HCT116 (cell line): ENCODE measurements at places on chromosomes 3 and 15.

DNA sequence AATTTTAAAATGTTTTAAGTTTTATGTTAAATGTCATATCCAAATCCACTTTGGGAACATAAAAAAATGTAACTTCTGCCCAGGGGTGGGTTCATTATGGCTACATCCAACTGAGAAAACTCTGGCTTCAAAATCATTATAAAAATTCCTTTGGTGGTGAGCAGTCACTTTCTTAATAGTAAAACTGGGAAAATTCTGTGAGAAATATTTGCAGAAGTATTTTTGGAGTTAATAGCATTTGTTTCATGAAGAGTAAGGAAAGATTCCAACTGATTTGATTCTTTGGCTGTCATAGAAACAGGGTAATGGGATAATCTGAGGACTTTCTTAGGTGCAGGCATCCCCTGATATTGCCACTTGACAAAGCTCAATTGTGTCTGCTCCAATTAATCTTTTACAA is 38.8 kb downstream of the CPA3 start:
- H3K27me3 ChIP-seq, result no peaks in the 10 kb centered on the region
- H3K4me1 ChIP-seq, result no peaks in the 10 kb centered on the region
- no peak for DNase-seq
- no peak overlapping the region for H3K4me3 ChIP-seq
- H3K36me3 ChIP-seq, result no peaks in the 10 kb centered on the region

DNA sequence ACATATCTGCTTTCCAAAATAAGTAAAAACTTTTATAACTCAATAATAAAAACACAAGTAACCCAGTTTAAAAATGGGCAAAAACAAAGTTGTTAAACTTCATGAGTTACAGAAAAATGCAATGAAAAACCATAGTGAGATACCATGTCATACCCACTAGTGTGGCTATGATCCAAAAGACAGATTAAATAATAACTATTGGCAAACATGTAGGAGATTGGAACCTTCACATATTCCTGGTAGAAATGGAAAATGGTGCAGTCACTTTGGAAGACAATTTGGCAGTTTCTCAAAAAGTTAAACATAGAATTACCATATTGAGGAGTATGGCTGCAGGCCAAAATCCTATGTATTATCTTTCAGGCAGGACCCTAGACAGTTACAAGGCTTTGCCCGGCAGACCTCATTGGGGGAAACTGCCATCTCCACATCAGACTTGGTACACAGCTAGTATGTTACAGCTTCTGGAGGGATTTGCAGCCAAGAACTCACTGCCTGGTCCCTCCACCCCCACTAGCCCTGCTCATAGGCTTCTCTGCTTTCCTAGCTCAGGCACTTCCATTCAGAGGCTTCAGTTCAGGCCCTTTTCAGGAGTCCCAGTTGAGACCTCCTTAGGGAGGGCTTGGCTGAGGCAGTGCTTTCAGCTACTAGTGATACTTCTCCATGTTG is 147.8 kb downstream of the NEK10 start:
- DNase-seq, result no peak
- H3K4me1 ChIP-seq, result peaks cover 3% of the 10 kb centered on the region
- H3K27me3 ChIP-seq, result no peaks in the 10 kb centered on the region
- no peak overlapping the region for H3K4me3 ChIP-seq
- H3K36me3 ChIP-seq, result no peaks in the 10 kb centered on the region
- no peak overlapping the region for H3K27ac ChIP-seq

DNA sequence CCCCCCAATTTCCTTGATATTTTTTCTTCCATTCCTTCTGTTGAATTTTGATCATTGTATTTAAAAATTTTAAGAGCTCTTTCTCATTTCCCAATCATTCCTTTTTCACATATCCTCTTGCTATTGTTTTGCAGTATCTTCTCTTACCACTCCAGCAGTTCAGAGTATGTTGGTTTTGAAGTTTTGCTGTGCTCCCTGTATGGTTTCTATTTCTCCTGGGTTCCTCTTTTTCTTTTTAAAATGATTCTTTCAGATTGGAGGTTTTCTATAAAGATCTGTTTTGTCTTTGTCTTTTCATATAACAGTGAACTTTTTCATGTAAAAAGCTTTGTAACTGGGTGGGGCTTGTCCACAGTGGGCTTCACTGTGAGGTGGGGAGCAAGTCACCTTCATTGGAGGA is 12.8 kb downstream of the USP3 start:
- H3K36me3 ChIP-seq, result no peaks in the 10 kb centered on the region
- no peak overlapping the region for H3K4me3 ChIP-seq
- peaks cover 23% of the 10 kb centered on the region for H3K4me1 ChIP-seq
- no peaks in the 10 kb centered on the region for H3K27me3 ChIP-seq
- H3K27ac ChIP-seq, result no peak overlapping the region

- H3K4me1 ChIP-seq, result no peaks in the 10 kb centered on the region
- H3K27ac ChIP-seq, result no peak overlapping the region
- H3K27me3 ChIP-seq, result no peaks in the 10 kb centered on the region
Observed at GRCh38 chr3:99852851-99853250, 35.2 kb downstream of the CMSS1 start.

DNA sequence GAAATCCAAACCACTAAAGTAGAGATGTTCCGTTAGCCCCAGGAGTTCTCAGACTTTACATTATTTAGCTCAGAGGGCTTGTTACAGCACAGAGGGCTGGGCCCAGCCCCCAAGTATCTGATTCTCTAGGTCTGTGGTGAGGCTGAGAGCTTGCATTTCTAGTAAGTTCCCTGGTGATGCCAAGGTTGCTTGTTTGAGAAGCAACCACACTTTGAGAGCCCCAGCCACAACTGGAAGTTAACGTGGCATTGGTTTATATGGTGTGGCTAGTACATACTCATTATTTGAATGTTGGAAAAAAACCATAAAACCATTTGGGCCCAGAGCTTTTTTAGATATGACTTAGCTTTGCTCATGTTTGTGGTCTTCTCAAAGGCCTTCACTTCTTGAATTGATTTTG is 35.9 kb downstream of the PRR23E start:
- H3K36me3 ChIP-seq, result no peaks in the 10 kb centered on the region
- no peaks in the 10 kb centered on the region for H3K27me3 ChIP-seq
- DNase-seq, result no peak
